Right renal cortex interstitium (tissue), 3 donors: ENCODE measurements at places on chromosomes 5 and 9.

- no peak for DNase-seq
Observed at GRCh38 chr5:103456476-103456875, 106.1 kb downstream of the NUDT12 start.

- no peak for DNase-seq
Observed at GRCh38 chr5:1948663-1949191, 66.0 kb upstream of the IRX4 start.

DNA sequence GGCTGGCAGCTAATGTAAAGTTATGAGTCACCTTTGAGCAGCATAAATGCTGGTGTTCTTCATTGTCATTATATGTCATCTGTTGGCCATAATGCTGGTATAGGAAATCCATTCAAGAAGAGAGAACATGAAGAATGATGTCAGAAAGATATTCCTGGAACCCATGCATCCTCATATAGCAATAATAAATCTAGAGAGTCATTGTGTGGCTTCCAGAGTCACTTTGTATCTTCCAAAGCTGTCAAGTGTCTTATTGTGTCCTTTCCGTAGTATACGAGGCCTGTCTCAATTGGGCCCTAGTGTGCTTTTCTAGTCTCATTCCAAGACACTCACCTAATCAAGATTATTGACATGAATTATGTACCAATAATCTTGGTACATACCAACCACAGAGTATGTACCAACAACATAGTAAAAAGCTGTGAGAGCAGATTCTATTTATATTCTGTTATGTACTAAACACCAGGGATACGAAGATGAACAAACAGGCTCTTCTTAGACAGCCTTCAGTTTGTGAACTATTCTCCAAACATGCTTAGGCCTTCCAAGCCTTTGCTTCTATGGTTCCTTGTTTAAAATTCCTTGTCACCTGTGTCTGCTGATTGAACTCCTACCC, 110.1 kb downstream of the ERCC6L2 start:
- DNase-seq, result no peak

GRCh38 chr9:14131356-14132088, 182.4 kb downstream of the NFIB start:
- no peak for DNase-seq

DNA sequence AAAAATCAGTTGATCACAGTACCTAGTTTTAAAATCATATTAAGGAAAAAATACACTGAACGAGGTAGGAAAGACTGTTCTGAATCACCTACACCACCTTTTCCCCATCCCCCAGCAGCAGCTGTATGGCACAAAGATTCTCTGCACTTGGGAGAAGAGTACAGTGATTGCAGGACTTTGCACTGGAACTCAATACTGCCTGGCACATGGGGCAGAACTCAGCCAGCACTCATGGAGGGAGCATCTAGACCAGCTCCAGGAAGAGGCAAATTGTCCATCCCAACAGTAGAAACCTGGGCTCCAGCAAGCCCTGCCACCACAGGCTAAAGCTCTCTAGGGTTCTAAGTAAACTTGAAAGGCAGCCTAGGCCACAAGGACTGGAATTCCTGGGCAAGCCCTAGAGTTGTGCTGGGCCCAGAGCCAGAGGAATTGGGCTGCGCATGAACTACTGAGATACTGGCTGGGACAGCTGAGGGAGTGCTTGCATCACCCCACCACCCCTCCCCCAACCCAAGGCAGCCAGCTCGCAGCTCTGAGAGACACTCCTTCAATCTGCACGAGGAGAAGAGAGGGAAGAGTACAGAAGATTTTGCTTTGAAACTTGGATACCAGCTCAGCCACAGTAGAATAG, 654.4 kb upstream of the CDH6 start:
- DNase-seq, result no peak

- DNase-seq, result no peak
Observed at GRCh38 chr5:111398013-111398412, 114.3 kb downstream of the STARD4 start.

DNA sequence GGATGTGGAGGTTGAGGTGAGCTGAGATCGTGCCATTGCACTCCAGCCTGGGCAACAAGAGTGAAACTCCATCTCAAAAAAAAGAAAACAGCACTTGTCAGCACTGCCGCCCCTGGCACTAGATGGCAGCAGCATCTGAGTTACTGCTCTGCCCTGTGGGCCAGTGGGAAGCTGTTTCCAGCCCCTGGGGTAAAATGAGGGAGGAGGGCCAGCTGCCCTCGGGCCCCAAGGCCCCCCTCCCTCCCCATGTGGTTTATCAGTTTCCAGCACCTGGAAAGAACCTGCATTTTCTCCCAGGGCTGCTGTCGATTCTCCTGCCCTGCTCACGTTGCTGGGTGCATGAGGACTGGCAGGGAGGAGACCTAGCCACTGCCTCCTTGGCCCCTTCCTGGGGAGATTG, 13.2 kb upstream of the CEL start:
- no peak for DNase-seq
